GM12878 (cell line): ENCODE measurements at places on chromosomes 5 and 9.

DNA sequence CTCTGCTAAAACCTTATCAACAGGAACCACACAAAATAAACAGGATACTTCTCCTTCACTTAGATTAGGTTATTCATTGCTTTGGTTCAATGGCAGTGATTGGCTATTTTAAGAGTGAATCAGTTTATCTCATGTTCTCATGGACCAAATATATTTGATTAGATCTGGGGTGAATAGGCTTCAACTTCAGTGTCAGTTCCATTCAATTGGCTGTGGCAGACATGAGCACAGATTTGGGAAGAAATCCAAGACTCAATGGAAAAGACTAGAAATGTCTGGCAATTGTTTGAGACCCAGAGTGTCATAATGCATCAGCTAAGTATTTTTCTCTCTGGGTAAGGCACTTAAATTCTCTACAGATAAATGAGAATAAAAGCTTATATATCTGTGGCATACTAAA is 37.1 kb downstream of the CDH18 start:
- DNase-seq, result no peak

DNA sequence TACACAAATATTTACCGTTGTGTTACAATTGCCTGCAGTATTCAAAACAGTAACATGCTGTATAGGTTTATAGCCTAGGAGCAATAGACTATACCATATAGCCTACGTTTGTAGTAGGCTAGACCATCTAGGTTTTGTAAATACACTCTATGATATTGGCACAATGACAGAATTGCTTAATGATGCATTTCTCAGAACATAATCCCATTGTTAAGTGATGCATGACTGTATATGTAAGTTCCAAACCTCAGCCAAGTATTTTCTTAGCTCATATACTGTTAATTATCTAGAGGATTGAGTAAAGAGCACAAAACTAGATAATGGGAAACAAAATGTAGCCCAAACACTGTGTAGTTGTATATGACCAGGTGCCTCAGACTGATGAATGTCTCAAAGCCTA is 220.1 kb downstream of the ANXA1 start:
- DNase-seq, result no peak

DNA sequence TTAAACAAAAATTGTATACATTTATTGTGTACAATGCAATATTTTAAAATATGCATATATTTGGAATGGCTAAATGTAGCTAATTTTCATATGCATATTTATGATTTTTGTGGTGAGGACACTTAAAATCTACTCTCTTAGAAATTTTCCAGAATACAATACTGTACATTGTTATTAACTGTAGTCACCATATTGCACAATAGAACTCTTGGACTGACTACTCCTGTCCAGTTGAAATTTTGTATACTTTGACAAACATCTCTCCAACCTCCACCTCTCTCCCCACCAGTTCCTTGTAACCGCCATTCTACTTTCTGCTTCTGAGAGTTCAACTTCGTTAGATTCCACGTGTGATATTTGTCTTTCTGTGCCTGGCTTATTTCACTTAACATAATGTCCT is 49.2 kb upstream of the TAF11L2 start:
- DNase-seq, result no peak

- no peak for DNase-seq
Observed at GRCh38 chr9:92482805-92483204, 499 bp upstream of the ASPN start.

DNA sequence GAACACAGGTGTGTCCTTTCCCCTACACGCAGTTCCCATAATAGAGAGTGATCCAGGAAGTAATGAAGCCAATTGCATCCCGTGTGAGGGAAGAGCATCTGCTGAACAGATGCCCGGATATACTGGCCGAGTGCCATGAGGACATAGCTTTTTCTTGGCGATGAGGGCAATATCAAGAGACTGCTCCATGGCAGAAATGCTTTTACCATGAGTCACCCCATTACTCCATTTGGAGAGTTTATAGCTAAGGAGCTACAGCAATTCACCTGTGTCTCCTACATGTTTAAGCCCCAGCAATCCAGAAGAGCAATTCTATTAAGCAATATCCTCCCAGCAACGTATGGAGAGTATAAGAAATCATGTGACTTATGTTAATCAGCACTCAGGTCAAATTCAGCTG is 222.0 kb upstream of the KLF4 start:
- no peak for DNase-seq

DNA sequence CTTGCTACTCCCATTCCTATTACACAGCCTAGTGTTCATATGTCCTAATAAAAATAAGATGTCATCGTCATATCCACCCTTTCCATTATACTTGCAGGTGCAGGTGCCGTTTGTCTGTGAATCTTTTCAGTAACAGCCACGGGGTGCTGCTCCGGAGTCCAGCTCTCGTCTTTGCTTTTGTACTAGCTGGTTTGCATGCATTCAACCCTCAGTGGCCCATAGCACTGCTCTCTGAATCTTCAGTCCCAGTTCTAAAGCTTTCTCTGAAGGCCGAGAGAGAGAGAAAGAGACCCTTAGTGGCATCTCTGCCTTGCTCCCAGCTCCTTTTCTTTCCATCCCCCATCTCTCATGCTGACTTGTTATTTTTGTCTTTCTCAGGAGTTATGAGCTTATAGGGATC is 468.5 kb downstream of the TMEM232 start:
- no peak for DNase-seq
